ENCODE measurements at places on chromosomes 11 and 22.
A peak's percentile ranks its signal among the peaks of the same experiment; 100 is the strongest.

DNA sequence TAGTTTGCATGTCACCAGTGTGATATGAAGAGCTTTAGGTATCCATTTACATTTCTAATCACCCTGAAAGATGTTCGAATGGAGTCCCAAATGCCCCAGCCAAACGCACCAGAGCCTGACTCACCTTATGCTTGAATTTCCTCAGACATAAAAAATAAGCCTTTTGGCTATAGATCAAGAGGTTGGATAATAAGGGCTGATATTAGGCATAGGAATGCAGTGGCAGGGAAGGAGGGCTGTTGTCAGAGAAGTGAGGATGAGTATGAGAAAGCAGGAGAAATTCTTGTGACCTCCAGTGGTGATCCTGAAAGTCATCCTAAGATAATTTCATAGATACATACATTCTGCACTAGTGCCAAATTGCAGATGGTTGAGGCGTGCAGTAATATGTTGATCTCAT is 264.6 kb downstream of the NELL1 start:
- DNase-seq: no peak

GRCh38 chr22:47395481-47395880 is 633.0 kb downstream of the TBC1D22A start:
- no peak for DNase-seq

DNA sequence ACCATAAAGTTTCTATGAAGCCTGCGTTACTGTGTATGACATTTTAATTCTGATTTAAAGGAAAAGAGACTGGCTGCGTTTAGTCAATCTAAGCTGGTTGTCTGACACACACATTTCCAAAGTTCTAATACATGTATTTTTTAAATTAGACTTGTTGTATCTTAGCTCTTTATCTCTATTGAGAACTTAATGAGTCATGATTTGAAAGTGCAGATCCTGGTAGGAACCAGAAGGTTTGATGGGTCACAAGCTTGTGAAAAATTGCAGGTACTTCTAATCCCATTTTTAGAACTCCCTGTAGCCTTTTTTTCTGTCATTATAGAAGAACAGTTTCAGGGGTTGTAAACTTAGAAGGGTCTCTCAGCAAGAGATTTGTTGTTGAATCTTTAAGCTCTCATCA is 210.3 kb downstream of the DDX10 start:
- no peak for DNase-seq

GRCh38 chr22:19874307-19875060 is 19.8 kb upstream of the GNB1L start:
- DNase-seq: no peak

- no peak for DNase-seq
Observed at GRCh38 chr11:122317305-122317704, 201.3 kb upstream of the BLID start.

GRCh38 chr11:119024430-119025098 is 6.0 kb downstream of the TRAPPC4 start:
- no peak for DNase-seq

GRCh38 chr11:44593251-44593650 is 27.8 kb downstream of the CD82 start:
- peak; percentile 63 for DNase-seq

DNA sequence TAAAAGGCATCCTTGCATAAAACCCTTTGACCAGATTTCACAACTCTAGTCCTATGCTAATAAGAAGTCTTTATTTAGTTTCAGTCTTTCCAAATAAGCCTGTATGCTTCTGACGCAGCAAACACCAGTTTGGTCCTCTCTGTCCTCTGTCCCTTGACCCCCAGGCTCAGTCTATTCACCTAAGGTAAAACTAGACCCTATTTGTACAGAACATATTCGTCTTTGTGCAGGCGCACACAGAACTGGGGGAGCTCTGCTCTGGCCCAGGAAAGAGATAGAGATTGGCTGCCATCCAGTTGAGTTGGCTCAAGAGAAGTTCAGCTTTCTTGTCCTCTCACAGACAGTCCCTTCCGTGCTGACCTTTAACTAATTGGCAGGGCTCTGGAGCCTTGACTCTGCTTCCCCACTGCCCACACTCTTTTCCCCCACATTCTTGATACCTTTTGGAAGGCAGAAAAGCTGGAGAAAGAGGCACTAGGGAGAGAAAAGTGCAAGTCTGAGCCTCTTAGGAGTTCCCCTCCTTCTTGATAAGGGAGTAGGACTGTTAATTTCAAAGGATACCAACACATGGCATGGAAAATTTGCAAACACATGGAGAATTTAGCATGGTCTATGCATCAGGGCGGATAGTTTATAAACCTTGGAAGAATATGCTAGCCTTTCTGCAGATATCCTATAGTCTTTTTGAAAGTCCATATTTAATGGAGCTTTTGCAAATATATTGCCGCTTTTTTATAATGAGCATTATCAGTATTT is 21.2 kb upstream of the PSMA1 start:
- DNase-seq: peak; percentile 14

DNA sequence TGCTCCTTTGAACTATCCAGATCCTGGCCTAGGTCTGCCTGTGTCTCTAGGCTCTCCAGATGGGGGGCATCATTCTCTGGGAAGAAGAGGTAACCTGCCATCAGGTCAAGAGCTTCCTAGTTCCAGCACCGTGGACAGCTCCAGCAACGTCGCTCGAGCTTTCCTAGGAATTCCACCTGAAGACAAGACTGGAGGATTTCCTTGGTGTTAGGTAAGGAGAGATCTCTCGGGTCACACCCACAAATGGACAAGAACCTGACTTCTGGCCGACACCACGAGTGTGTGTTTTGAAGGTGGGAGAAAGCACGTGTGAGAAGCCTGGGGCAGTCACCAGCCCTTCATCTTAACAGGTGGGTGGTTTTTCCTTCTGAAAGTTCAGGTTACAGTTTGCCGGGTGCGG is 1.2 kb downstream of the PRG3 start:
- no peak for DNase-seq

DNA sequence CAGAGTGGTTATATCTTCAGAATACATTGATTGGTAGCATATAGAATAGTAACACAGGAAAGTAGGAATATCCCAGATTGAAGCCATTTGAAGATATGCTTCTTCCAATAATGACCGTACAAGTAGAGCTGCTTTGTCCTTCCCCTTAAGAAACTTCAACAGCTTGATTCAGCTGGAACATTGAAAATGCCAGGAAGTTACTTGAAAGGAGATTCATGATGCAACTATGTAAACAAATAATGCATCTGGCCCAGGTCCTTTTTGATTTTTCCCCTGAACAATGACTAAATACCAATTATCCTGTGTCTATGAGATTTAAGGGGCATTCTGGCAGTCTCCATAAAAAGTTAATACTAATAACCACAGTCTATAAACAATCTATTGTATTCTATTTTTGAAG is 3.0 kb downstream of the DKK3 start:
- no peak for DNase-seq

DNA sequence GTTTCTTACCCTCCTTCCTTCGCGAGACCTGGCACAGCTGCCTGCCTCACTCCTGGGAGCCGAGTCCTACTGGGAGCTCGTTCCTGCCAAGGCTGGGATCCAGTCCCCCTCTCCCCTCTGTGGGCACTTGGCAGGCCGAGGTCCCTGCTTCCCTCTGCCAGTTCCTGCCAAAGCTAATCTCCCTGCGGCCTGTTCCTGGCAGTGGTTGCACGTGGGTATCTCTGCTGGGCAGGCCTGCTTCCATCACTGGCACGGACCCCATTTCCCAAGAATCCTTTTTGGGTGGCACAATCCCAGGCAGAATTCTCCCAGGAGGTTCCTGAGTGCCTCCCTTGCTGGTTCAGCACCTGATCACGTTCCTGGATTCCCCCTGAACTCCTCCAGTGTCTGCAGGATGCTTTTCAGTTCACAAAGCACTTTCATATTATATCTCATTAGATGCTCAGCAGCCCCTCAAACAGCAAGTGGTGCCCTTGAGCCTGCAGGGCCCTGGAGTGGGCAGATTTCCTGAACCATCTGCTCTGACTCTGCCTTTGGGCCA is 96.5 kb downstream of the RRM1 start:
- DNase-seq: peak; percentile 20

- DNase-seq: no peak
Observed at GRCh38 chr11:34183848-34184391, 78.5 kb downstream of the NAT10 start.

DNA sequence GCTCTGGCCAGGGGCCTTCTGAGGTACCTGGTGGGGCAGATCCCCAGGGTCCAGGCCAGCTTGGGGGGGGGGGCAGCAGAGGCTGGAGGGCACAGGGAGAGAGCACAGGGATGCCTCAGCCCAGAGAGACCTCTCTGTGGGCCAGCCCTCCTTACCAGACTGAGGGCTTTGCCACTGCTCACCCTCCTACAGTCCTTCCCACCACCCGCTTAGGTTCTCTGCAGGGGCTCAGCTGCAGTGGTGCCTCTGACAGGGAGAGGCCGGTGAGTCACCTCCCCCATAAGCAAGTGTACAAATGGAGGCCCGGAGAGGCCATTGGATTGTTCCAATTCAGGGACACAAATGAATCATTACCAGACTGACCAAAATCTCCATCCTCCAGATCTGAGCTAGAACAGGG is 68.1 kb upstream of the LMO1 start:
- DNase-seq: no peak

Measured in hypothalamus (tissue), 51 donors.